ENCODE measurements at places on chromosomes 1 and 21.

GRCh38 chr1:37515185-37516034 is 844 bp upstream of the MEAF6 start:
- DNase-seq = no peak

GRCh38 chr1:219476716-219477115 is 136.2 kb downstream of the ZC3H11B start:
- DNase-seq = no peak

GRCh38 chr1:40312238-40313205 is 4.6 kb downstream of the COL9A2 start:
- DNase-seq = peak; percentile 86

GRCh38 chr1:9101510-9102146 is 27.3 kb downstream of the GPR157 start:
- peak; percentile 81 for DNase-seq

DNA sequence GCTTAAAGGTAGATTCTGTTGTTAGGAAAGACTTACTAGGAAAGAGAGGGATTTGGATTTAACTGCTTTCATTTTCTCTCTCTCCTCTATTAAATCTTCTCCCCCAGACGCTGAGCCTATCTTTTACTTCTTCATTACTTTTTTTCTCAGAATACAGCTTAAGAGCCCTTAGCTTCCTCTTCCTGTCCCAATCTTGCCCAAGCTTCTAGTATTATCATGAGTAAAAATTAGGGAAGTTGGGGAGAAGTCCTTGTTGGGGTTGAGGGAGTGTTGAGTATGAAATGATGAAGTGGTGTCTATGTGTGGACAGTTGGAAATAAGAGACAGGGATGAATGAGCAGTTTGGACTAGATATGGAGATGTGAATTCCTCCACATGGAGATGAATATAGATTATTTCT is 35.0 kb downstream of the ACP6 start:
- peak; percentile 86 for DNase-seq

DNA sequence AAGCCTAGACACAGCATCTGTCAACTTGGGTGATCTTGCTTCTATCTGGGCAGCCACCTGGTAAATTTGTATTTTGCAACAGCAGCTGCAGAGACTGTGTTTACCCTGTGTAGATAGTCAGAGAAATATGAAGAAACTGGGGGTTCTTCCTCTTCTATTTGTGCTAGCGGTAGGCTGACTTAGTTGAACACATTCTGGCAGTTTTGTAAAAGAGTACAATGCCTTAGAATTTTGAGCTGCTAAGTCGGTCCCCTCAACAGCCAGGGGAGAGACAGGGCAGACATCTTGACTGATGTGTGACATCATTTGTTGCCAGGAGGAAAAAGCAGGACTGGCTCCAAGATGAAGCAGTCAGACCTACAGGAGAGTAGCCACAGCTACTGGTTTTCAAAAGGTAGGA is 53.7 kb downstream of the KCNJ6 start:
- peak; percentile 79 for DNase-seq

DNA sequence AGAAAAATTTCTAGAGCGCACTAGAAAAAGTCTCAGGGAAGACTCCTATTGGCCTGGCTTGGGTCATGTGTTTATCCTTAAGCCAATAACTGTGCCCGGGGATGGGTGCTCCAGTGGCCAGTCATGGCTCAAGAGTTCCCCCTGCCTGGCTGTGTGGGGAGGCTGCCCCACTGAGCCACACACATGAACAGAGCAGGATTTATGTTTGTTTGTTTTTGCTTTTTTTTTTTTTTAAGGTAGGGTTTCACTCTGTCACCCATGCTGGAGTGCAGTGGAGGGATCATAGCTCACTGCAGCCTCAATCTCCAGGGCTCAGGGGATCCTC is 21.8 kb downstream of the EDN2 start:
- no peak for DNase-seq

DNA sequence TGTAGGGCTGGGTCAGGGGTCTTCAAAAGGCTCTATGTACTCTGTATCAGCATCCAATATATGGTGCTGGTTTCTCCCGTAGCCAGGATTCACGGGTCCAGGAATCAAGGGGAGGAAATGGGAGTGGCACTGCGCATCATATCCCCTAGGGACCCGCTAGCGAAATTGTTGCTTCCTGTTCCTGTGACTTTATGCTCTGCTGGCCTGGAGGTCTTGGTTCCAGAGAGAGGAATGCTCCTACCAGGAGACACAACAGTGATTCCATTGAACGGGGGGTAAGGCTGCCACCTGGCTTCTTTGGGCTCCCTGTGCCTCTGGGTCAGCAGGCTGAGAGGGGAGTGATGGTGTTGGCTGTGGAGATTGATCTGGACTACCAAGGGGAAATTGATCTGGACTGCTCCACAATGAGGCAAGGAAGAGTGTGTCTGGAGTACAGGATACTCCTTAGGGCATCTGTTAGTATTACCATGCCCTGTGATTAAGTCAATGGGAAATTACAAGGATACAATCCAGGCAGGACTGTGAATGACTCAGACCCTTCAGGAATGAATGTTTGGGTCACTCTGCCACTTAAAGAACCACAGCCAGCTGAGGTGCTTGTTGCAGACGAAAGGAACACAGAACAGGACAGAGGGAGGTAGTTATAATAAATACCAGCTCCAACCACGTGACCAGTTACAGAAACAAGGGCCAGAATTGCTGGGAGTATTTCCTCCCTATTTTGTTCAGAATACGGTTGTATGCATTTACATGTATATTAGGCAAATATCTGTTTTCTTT is 10.2 kb downstream of the SPSB1 start:
- DNase-seq = no peak

DNA sequence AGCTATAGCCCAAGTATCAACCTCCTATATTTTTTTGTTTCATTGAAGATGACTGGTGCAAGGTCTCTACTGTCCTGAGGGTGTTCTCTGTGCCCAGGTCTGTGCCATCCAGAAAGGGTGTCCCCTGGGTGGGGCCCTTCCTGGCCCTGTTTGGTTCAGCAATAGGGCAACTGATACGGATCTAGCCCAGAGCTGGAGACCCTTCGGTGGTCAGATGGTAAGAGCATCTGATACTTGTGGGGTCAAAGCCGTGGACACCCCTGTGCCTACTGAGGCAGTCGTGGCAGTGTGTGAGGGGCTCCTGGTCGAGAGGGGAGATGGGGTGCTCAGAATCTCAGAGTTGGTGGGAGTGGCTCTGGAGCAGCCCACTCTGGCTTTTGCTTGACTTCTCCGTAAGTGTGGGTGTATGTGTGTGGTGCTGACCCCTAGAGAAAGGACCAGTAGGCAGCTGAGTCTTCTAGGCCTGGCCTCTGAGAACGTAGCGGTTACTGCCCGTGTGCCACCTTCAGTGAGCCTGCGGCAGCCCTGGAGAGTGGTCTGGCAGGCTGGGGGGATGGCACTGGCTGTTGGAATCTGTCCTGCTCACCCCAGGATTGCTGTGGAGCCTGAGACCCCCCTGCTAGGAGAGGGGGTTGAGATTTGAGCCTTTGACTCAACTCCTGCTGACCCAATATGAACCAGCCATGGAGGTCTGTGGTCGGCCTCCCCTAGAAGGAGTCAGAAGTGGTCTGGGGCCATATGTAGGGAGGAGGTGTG is 2.7 kb downstream of the AMPD2 start:
- no peak for DNase-seq

- DNase-seq = no peak
Measured at GRCh38 chr1:235511470-235512240, 7.4 kb upstream of the B3GALNT2 start.

- DNase-seq = no peak
Measured at GRCh38 chr1:2229911-2230731, 2.0 kb downstream of the SKI start.

DNA sequence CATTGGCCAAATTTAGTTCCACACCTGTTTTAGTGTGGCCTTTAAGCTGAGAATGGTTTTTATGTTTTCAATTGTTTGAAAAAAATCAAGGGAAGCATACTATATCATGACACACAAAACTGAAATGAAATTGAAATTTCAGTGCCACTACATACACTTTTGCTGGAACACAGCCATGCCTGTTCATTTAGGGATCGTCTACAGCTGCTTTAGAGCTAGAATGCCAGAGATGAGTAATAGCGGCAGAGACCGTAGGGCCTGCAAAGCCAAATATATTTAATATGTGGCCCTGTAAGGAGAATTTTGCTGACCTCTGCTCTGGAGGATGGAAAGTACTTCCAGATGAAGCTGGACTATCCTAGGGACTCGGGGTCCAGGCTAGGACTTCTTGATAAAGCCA is 62.5 kb upstream of the LYST start:
- no peak for DNase-seq

DNA sequence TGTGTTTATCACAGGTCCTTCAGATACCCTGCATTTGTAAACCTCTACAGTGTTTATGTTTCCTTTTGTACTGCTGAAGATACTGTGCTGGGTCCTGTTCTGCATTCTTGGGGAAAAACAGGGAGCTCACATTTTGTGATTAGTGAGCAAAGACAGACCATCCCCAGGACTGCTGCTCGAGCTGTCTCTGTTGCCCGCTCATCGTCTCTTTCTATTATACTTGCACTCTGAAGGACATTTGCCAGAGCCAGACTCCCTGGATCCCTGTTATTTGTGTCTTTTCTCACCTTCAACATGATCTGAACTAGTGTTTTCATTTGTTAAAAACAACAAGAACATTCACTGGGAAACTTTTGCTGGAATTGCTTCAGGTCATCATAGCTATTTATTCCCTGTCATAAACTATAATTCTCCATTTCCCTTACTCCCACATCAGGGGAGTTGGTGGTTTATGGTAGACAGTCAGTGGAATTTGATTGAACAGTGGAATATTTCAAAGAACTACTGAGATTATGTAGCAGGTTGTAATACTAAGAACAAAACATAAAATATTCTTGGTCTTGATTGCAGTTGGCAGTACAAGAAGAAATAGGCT is 53.0 kb downstream of the PRRX1 start:
- no peak for DNase-seq

- DNase-seq = peak; percentile 33
Measured at GRCh38 chr1:44903011-44903680, 60.1 kb upstream of the PTCH2 start.

GRCh38 chr1:235079443-235080296 is 49.0 kb downstream of the TOMM20 start:
- DNase-seq = peak; percentile 81

DNA sequence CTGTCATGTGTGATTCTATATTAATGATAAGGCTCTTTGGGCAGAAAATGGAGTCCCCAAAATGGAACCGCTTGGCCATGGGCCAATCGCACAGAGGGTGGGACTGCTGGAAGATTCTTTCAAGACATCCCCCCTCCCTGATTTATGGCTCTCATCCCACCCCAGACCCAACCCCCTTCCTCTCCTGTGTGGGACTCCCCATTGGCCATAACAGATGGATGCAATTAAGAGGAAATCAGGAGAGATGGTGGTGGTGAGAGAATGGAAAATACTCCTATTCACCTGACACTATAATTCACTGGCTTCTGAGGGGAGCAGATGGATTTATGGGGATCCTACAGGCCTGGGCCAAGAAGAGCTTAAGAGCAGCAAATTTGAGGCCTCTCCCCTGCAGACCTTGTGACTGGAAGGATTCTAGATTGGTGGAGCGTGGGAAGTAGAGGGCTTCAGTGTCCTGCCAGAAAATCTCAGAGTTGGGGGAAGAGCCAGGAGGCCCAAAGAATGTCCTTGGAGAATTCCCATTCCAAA is 1.7 kb downstream of the IGFN1 start:
- no peak for DNase-seq

DNA sequence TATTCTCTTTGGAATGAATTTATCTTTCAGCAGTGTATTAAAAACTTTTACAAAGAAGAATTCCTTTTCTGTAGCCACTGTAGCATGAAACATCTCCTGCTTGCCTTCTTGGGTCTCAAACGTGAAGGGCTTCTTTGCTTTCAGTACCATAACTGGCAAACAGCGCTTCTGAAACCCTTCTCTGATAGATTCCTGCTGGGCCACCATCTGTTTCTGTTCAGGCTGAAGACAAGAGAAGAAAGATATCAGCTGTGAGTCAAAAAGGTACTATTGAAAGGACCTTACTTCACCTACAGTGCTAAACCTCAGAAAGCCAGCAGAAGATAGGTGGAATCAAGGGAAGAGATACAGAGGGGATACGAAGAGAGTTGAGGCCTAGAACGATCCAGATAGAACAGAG is 10.5 kb downstream of the AIM2 start:
- no peak for DNase-seq

GRCh38 chr21:23478381-23478780 is 2128.9 kb downstream of the MRPL39 start:
- no peak for DNase-seq

DNA sequence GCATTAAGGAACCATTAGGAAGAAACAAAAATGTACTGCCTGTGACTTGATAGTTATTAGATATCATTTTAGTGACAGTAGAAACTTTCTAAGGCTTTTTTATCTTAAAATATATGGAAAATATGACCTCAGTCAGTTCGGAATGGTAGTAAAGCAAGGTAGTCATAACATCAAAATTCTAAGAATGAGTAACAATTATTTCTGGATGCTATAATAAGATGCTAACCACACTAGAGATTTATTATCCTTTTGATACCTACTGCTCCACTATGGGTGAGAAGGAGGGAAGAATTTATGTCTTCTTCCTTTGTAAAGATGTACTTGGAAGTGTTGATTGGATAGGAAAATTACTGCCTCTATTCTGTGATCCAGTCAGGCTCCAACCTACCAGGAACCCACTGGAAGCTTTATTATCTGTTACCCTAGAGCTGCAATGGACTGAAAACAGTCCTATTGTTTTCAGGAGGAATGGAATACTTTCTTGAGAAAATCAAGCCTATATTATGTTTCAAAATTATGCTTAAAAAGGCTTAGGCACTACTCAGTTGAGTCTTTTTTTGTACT is 8.8 kb downstream of the FMN2 start:
- DNase-seq = no peak

GRCh38 chr1:240464099-240464498 is 147.9 kb downstream of the GREM2 start:
- no peak for DNase-seq

DNA sequence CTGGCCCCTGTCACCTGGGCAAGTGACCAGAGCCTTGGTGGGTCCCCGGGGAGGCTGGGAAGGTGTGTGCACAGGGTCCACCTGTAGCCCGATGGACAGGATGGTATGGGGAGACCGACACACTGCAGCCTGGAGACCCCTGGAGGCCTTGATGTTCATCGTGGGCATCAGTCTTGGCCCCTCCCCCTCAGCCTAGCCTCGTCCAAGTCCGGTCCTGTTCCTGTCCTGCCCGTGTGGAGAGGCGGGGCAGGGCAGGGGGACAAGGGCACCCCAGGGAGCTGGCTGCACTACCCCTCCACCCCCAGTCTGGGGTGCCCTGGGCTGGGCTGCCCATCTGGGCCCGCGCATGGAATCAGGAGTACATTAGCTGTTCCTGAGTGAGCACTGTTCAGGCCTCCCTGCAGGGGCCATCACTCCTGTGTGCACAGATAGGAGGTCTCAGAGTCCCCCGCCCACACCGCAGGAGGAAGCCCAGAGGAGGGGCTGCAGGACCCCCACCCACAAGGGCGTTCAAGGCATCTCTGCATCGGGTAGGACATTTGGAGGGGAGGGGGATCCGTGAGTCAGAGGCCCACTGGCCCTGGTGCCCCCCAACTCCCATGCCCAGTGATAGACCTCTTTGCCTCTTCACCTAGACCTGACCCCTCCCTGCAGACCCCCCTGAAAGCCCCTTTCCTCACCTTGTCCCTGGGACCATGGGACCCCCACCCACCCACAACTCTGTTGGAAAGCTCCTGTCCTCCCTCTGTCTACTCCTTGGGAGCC is 63.2 kb downstream of the WNT9A start:
- DNase-seq = no peak

GRCh38 chr1:59428828-59429227 is 131.9 kb downstream of the FGGY start:
- no peak for DNase-seq

- peak; percentile 55 for DNase-seq
Measured at GRCh38 chr1:27618341-27619082, 14.6 kb upstream of the AHDC1 start.

- no peak for DNase-seq
Measured at GRCh38 chr1:25587290-25587689, 29.3 kb upstream of the MAN1C1 start.

- no peak for DNase-seq
Measured at GRCh38 chr1:211192227-211192626, 58.3 kb upstream of the KCNH1 start.
